Muscle of back (tissue), 13 donors: ENCODE measurements at places on chromosomes 13 and 19. TPM values are rescaled to one million over a fixed set of nuclear protein-coding genes. Genes with fewer than 3 reads are reported as not detected.

The FPR3 gene
- 0.16 TPM for polyA plus RNA-seq

The CTXN1 gene
- polyA plus RNA-seq, result 1.6 TPM

The TIMM44 gene
- 46.8 TPM for polyA plus RNA-seq

The CKM gene
- 3,103 TPM for polyA plus RNA-seq

The RLN3 gene
- polyA plus RNA-seq, result not detected

The FBXO17 gene
- 22.3 TPM for polyA plus RNA-seq

The BCL2L12 gene
- polyA plus RNA-seq, result 25.2 TPM

The LHFPL6 gene
- 57.7 TPM for polyA plus RNA-seq

The BCL3 gene
- 10.3 TPM for polyA plus RNA-seq

DNA sequence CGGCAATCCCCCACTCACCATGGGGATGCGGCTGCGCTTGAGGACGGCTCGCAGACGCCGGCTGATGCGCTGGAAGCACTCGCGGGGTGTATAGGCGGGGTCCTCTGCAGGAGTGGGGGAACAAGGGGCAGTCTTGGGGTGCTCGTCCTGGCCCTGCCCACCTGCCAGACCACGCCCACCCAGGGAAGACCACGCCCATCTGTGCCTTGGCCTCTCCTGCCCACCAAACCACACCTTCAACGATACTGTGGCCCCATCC lies 6.7 kb downstream of the RNU6-9 start:
- no peak for DNase-seq

- no peak for DNase-seq
These were observed at the start of gene NKPD1 for GRCh38 chr19:45160870-45161737. TSS of gene NKPD1 (minus strand) at chr19:45160982. CDS start at chr19:45160150, 832 bp downstream.

DNA sequence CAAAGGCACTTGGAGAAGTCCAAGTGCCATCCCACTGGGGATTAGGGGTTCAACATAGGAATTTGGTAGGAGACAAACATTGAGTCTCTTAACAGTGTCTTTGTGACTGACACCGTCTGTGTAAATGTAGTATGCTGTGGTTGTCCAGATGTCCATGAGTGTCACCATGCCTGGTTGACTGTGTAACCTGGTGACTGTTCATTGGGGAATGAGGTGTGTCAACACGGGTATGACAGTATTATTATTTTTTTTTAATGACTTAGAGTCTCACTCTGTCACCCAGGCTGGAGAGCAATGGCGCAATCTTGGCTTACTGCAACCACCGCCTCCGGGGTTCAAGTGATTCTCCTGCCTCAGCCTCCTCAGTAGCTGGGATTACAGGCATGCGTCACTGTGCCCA lies 16.2 kb downstream of the PKN1 start:
- no peak for DNase-seq

DNA sequence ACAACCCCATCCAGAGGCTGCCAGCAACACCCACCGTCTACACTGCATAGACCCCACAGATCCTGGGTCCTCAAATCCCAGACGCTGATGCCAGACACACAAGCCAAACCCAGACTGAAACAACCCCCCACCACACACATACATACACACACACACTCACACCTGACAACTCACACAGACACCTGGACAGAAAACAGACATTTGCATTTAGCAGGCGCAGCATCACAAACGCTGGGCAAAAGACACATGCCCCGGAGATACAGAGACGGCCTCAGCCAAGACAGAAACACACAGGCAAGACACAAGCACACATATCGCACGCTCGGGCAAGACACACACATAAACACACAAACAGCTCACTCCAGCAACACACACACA lies 1.3 kb downstream of the BBC3 start:
- no peak for DNase-seq

- no peak for DNase-seq
These were observed 138.9 kb downstream of the SHISA2 start for GRCh38 chr13:25912961-25913360.

GRCh38 chr19:56108447-56109195 lies 12.5 kb downstream of the ZNF787 start:
- DNase-seq, result no peak

GRCh38 chr13:53182724-53183123 lies 154.1 kb downstream of the OLFM4 start:
- no peak for DNase-seq

GRCh38 chr13:87497426-87497825 lies 173.7 kb upstream of the SLITRK5 start:
- DNase-seq, result no peak

- no peak for DNase-seq
These were observed 105.5 kb downstream of the KDM4B start for GRCh38 chr19:5074407-5074806.

DNA sequence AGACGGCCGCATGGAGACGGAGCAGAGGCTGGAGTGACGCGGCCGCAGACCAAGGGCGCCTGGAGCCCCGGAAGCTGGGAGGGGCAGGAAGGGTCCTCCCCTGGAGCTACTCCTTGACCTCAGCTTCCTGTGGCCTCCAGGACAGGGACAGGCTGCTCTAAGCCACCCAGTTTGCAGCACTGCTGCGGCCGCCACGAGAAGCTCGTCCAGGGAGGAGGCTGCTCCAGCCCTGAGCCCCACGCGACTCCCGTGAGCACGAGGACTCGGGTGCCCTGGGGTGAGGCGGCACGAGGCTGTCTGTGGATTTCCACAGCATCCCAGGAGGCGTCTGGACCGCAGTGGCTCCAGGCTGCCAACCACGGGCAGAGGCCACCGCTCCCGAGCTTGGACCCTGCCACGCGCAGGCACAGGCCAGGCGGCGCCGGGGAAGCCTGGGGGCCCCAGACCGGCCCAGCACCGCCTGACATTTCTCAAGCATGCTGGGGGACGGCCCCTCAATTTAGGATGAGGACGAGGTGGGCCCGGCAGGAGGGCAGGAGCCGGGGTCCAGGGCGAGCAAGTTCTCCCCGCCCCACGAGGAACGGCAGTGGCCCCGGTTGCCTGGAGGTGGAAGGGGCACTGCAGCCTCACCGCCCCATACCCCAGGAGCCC lies 10.7 kb downstream of the SBNO2 start:
- no peak for DNase-seq

- peak; percentile 59 for DNase-seq
These were observed 7.9 kb downstream of the MLLT1 start for GRCh38 chr19:6271721-6272410.

DNA sequence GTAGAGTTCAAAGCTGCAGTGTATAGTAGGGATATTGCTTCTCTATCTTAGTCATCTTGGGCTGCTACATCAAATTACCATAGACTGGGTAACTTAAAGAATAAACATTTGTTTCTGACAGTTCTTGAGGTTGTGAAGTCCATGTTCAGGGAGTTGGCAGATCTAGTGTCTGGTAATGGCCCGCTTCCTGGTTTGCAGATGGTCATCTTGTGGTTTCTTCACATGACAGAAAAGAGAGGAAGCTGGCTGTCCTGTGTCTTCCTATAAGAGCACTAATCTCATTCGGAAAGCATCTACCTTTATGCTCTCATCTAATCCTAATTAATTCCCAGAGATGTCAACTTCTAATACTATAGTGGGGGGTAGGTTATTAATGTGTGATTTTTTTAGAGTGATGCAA lies 6.2 kb downstream of the ZNF763 start:
- no peak for DNase-seq

- DNase-seq, result no peak
These were observed 8.6 kb downstream of the ZBTB7A start for GRCh38 chr19:4057931-4058692.

DNA sequence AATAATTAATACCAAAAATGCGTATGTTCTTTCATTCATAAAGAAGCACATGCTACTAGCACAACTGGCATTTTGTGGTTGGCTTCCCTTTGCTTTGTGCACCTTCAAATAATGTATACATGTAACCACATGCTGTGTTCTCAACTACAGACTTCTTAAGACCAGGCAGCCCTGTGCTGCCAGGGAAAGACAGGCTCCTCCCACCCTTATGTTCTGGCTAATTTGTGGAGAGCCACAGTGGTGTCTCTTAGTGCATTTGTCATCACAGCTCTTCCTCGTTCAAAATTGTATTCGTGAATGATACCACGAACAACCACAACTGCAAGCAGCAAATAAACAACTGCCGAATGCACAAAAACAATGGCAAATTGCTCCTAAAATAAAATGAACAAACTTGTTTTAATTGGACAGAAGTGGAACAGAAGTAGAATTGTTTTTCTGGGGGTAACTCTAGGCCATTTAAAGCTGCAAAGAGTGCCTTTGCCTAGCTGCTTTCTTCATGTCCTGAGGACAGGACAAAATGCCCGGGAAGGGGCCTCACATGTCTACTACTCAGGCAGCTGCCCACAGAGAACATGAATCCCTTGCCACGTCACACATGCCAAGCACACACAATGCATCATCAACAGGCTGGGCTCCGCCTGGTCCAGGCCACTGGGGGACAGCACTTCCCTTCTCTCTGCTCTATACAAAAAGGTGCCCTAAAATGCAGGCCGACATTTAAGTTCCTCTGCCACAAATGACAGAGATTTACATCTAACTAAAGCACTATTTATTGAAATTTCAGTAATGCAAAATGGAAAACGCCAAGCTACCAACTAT lies 21.7 kb downstream of the IRS2 start:
- DNase-seq, result no peak

GRCh38 chr13:99970651-99971575 lies 654 bp downstream of the ZIC5 start:
- no peak for DNase-seq

GRCh38 chr13:19586904-19587634 lies 25.7 kb upstream of the TPTE2 start:
- peak; percentile 7 for DNase-seq

- no peak for DNase-seq
These were observed 90.3 kb downstream of the KDM4B start for GRCh38 chr19:5059213-5059574.

- DNase-seq, result no peak
These were observed 41.5 kb upstream of the TSC22D1 start for GRCh38 chr13:44617648-44618047.

- DNase-seq, result peak; percentile 67
These were observed 91.1 kb downstream of the RNASEH2B start for GRCh38 chr13:51000571-51001260.

- DNase-seq, result no peak
These were observed 879 bp upstream of the COX7A1 start for GRCh38 chr19:36153126-36153525.
